CD4-positive, alpha-beta T cell treated with Interleukin-15 for 1 hour (primary cell): ENCODE measurements at places on chromosomes 1 and 21.

DNA sequence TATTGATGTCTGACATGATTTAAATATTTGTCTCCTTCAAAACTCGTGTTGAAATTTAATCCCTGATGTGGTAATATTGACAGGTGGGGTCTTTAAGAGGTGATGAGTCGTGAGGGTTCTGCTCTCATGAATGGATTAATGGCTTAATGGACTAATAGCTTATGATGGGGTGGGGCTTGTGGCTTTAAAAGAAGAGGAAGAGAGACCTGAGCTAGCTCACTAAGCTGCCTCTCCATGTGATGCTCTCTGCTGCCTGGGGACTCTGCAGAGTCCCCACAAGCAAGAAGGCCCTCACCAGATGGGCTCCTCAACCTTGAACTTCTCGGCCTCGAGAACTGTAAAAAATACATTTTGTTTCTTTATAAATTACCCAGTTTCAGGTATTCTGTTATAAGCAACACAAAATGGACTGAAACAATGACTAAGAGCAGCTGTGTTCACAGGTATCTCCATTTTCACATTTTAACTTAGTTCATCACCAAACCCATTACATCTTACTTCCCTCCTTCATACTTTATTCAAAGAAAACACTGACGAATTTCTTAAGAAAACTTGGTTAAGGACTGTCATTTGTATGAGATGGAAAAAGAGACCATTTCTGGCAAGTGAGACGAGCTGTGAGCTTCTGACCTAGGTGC is 12.1 kb upstream of the AIM2 start:
- DNase-seq: no peak

DNA sequence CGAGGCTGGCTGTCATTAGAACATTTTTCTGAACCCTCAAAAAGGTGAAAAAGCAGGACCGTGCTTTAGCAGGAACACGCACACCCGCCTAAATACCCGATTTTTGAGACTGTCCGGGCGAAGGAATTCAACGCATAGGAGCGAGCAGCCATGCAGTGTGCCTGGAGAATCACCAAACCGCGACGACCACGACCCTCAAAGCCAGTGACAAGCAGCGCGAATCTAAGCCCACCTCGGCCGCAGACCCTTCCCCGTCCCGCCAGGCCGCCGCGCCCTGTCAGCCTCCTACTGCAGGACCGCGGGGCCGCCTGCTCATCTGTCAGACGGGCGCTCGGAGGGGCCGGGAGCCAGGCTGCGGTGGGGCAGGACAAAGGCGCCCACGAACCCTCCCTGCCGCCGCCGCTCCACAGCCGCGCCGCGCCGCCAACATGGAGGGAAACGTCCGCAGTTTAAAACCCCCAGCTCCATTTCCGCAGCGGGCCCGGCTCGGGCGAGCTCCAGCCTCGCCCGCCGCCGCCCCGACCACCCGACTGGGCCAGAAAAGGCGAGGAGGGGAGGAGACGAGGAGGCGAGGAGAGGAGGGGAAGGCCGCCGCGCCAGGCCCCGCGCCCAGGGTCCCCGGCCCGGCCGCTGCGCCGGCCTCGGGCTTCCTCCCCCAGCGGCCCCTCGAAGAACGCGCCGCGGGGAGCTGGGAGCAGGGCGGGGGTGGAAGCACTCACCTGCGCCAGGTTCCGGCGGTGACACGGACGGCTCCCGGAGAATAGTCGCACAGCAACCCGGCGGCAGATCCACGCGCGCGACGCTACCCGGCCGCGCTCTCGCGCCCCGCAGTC is at the start of gene LBR:
Gene LBR (minus strand): TSS at position 804 of the 833 bp plus-strand sequence. CDS start 3,963 bp downstream, outside the sequence.
- no peak for DNase-seq

- no peak for DNase-seq
Measured at GRCh38 chr1:210523830-210524229, 195.1 kb downstream of the HHAT start.

GRCh38 chr21:17848228-17848627 is 29.1 kb upstream of the C21orf91 start:
- DNase-seq: no peak

- no peak for DNase-seq
Measured at GRCh38 chr1:116290085-116290705, 82.8 kb upstream of the ATP1A1 start.

DNA sequence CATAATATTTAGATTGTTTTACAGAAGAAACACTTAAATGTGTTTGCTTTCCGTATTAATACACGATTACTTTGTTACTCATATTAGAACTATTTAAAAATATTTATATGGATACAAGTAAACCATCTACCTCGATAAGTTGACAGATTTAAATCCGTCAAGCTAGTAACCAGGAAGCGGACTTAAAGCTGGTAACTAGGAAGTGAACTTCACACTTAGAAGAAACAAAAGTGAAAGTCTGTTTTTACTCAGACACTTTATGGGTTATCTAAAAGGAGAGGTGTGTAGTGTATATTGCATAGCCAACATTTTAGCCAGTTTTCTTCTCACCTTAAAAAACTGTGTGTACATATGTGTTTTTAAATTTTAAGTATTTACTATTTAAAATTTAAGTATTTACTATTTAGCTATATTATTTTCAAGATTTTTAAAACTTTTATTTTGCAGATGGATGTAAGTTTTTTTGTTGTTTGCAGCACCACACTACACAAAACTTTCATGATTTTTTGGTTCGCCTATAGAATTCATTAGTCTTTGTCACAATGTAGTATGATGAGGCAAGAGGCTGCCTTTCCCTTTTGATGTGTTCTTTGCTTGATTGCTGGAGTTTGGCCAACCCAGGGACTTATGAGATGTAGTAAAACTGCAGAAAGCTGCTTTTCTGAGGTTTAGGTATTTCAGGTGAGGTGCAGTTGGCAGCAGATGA is 2.7 kb downstream of the USP25 start:
- DNase-seq: no peak
